ENCODE measurements at places on chromosomes 7 and 10. TPM values are rescaled to one million over a fixed set of nuclear protein-coding genes. Genes with fewer than 3 reads are reported as not detected.

CPN1 gene
- not detected for total RNA-seq

AKR1B15 gene
- total RNA-seq = 16.3 TPM

ZDHHC4 gene
- 60.1 TPM for total RNA-seq

CCDC172 gene
- total RNA-seq = not detected

DNA sequence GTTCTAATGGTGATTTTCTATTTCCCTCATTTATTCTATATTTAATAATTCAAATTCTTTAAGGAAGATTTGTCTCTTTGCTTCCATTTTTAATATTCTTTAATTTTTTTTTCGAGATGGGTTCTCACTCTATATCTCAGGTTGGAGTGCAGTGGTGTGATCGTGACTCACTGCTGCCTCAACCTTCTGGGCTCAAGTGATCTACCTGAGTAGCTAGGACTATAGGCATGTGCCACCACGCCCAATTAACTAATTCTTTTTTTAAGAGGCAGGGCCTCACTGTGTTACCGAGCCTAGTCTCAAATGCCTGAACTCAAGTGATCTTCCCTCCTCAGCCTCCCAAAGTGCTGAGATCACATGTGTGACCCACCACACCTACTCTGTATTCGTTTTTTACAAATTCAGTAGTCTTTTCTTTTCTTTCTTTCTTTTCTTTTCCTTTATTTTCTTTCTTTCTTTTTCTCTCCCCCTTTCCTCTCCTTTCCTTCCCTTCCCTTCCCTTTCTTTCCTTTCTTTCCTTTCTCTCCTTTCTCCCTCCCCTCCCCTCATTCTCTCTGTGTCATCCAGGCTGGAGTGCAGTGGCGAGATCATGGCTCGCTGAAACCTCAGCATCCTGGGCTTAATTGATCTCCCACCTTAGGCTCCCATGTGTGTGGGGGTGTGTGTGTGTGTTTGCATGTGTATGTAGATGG lies 323.1 kb downstream of the ADK start:
- DNase-seq = no peak
- H3K4me1 ChIP-seq = no peaks in the 10 kb centered on the region
- no peak overlapping the region for H3K27ac ChIP-seq

DNA sequence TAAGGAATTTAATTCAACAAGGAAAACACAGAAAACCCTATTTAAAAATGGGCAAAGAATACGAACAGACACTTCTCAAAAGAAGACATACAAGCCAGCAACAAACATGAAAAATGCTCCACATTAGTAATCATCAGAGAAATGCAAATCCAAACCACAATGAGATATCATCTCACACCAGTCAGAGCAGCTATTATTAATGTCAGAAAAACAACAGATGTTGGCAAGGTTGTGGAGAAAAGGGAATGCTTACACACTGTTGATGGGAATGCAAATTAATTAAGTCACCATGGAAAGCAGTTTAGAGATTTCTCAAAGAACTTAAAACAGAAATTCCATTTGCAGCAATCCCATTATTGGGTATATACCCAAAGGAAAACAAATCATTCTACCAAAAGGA lies 55.2 kb downstream of the GCC1 start:
- H3K27ac ChIP-seq = no peak overlapping the region
- H3K36me3 ChIP-seq = no peaks in the 10 kb centered on the region
- DNase-seq = no peak
- H3K4me1 ChIP-seq = no peaks in the 10 kb centered on the region
- no peaks in the 10 kb centered on the region for H3K27me3 ChIP-seq
